Heart right ventricle (tissue), 16 donors: ENCODE measurements at places on chromosomes 2 and 18. TPM values are rescaled to one million over a fixed set of nuclear protein-coding genes. Genes with fewer than 3 reads are reported as not detected.

GRCh38 chr2:102014041-102014345, 22.2 kb downstream of the IL1R2 start:
- no peak for DNase-seq

GAREM1 gene
- 4.3 TPM for polyA plus RNA-seq

CRYGD gene
- polyA plus RNA-seq, result not detected

GRCh38 chr2:235416858-235417499, 76.9 kb upstream of the AGAP1 start:
- DNase-seq, result no peak

LHCGR gene
- 0.37 TPM for polyA plus RNA-seq

GRCh38 chr18:57081899-57082298, 65.0 kb upstream of the BOD1L2 start:
- DNase-seq, result no peak

- DNase-seq, result no peak
Measured at GRCh38 chr18:25181581-25181980, 170.4 kb downstream of the ZNF521 start.

DNA sequence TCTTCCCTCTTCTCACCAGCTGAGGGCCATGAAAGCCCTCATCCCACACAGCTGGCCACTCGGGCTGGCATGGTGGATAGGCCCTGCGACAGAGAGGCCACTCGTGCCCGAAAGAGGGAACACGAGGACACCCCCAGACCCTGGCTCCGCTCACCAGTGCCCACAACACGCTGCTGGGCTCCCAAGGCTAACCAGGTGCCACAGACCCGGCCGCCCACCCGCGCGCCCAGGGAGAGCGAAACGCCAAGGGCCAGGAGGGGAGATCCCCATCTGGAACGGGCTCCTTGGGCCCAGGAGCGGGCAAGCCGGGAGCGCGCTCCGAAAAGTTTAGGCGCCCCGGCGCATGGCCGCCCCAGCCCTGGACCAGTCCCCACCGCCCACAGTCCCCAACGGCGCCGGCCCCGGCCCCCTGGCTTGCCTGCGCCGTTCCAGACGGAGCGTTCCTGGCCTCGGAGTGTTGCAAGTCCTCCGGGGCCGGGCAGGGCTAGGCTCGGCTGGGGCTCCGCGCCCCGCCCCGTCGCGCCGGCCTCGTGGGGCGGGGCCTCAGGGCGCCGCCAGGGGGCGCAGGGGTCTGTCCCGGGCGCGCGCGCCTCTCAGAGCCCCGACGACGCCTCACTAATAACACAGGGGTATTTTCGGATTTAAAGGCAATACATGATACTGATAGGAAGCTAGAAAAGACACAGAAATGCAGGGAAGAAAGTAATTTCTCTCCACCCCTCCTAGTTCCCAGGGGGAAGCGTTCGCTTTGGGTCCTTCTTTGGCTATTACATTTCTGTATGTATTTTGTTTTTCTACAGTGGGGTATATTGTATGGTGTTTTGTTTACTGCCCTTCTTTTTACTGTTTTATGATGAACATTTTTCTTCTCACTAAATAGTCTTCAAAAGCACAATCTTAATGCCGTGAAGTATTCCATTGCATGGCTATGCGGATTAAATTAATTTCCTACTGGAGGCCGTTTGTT, at the start of gene TMBIM1:
TSS of gene TMBIM1 (minus strand) at position 456 of the 967 bp plus-strand sequence. CDS start 10,362 bp downstream, outside the sequence.
- DNase-seq, result peak; percentile 85

DNA sequence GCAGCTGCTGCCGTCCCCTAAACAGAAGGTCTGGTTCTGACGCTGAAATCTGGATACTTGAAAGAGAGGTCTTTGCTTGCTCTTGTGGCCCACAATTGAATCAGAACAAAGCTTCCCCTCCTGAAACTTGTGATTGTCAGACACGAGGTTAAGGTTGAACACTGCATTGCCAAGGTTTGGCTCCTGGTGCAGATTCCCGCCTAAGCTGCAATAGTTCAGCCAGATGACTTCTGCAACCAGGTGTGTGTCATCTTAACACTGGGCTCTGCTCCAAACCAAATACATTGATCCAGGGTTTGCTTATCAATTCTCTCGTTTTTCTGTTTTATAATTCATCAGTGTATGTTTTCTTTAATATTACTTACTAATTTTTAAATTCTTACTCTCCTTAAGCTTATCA, 14.6 kb downstream of the GKN1 start:
- DNase-seq, result no peak

- DNase-seq, result no peak
Measured at GRCh38 chr18:32114293-32114942, 22.7 kb downstream of the RNF138 start.

ITGB6 gene
- polyA plus RNA-seq, result 0.73 TPM

GRCh38 chr18:52484977-52485376, 145.0 kb downstream of the DCC start:
- no peak for DNase-seq

DNA sequence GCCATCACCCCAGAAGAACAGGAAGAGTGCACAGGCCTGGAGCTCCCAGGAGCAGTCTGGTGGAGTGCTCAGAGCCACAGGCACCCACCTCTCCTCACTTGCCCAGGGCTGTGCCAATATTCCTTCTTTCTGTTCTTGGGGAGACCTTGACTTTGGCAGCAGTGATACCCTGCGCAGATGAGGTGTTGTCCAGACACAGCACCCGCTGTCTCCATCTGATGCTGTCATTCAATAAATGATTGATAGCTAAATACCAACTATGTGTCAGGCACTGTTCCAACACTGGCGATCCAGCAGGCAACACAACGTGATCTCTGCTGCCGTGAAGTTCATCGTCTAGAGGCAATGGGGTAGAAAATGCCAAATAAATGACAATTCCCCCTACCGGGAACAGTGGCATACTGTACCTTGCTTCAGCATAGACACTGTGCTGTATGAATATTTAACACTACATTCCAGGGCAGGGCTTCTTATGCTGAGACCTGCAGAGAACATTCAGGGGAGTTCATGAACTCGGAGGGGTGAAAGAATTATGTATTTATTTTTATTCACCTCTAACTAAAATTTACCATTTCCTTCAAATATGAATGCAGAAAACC, 320.5 kb upstream of the NCKAP5 start:
- DNase-seq, result no peak

CD226 gene
- 0.22 TPM for polyA plus RNA-seq

SKA1 gene
- 0.29 TPM for polyA plus RNA-seq

DNA sequence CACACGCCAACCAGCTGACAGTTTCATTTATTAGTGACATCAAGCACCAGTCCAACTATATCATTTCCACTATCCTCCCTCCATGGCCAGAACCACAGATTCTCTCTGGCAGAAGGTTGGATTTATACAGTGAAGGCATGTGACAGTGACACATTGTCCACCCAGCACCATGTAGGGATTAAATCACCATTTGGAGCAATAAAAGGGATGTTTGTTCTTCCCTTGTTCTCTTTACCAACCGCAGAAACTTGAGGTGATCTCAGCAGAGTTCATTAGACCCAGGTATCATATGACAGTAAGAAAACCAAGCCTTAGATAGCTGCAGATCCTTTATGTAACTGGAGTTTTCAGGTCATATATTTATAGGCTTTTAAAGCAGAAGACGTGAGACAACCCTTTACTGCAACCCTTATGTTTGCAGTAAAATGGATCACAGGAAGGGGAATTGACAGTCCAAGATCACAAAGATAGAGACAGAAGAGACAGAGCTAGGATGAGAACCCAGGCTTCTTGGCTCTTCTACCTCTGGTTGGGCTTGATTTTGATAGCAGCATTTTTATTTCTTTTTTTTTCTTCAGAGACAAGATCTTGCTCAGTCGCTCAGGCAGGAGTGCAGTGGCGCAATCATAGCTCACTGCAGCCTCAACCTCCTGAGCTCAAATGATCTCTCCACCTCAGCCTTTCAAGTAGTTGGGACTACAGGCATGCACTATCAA, 80.1 kb downstream of the XDH start:
- DNase-seq, result no peak

DNA sequence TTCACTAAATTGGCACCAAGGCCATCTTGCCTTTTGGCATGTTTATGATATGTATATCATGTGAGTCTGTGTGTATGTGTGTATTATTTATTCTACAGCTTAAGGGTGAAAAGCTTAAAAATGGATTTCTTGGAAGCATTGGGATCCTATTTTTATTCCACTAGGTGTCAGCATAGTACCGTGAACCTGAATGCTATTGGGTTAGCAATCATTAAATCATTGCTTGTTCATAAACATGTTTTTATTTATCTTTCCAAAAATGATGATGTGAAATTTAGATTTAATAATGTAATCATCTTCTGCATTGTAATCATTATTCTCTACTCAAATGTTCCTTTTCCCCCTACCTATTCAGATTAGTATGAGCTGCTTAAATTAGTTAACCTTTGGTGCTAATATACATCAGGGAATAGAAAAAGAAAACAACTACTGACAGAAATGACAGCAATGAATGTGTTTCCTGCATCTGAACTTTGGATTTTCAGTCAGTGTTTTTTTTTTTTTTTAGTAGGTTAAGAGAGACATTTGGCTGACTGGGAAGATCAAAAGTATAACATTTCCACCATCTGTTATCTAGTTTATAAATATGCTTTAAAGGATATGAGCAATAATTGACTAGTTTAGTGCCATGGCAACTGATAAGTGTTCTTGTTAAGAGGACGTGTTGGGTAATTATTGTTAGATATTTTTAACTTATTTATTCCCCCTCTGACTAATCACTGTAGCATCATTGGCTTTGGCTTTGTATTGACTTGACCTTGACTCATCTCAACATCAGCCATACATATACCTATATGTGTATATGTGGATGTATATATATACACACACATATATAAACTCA, 14.1 kb upstream of the ZSWIM2 start:
- no peak for DNase-seq

EEF1B2 gene
- 205 TPM for polyA plus RNA-seq

GRCh38 chr18:68713131-68713530, 1.8 kb downstream of the TMX3 start:
- no peak for DNase-seq

GRCh38 chr2:54641988-54642387, 81.5 kb upstream of the EML6 start:
- DNase-seq, result peak; percentile 72

IL36B gene
- not detected for polyA plus RNA-seq

DNA sequence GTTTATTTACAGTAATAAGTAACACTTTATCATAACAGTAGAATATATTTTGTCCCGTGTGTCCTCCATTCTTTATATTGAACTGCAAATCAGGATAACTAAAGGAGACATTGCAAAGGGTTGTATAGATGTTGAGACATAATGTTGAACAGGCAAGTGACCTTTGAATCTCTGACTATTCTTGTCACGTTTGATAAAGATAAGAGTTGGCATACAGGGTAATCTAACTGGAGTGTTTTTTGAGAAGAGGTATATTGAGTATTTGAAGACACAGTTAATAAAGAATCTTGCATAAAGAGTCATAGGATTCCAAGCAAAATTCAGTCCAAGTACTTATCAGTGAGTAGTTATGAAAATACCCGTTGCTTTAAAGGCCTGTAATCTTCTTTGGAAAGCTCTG, 21.7 kb downstream of the CCDC195 start:
- no peak for DNase-seq

GRCh38 chr2:148887350-148888002, 12.4 kb downstream of the KIF5C start:
- DNase-seq, result no peak

CHPF gene
- 221 TPM for polyA plus RNA-seq

SRSF7 gene
- 74.7 TPM for polyA plus RNA-seq

DNA sequence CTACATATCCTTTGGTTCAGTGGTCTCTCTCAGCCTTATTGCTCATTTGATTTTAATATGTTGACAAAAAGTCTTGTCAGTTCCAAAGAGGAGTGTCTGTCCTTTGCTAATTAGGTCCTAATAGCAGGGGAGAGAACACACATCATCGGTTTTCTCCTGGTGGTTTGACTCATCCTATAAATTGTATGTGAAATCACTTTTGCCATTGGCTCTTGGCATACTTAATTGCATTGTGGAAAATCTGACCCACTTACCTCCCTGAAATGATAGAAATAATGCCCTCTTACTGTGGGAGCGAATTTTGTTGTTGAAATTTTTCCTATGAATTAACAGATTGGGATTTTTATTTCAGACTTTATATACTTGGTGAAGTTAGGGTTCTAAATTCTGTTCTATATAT, 58.3 kb downstream of the MTCL1 start:
- DNase-seq, result no peak

DNA sequence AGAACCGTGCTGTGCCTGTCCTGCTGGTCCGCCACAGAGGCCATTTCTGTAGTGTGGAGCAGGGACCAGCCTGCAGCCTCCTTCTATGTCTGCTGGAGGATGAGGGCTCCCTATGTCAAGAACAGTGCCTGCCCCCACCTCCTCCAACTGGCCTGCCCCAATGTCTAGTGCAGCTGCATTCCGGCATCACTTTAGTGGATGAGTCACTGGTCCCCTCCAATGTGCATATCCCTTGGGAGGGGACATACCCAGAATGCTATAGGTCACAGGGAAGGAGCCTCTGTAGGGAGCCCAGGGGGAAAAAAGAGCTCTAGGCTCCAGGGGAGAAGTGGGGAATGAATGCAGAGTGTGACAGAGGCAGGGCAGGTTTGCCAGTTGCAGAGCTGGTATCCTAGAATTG, 219.6 kb downstream of the CELF4 start:
- no peak for DNase-seq

DNA sequence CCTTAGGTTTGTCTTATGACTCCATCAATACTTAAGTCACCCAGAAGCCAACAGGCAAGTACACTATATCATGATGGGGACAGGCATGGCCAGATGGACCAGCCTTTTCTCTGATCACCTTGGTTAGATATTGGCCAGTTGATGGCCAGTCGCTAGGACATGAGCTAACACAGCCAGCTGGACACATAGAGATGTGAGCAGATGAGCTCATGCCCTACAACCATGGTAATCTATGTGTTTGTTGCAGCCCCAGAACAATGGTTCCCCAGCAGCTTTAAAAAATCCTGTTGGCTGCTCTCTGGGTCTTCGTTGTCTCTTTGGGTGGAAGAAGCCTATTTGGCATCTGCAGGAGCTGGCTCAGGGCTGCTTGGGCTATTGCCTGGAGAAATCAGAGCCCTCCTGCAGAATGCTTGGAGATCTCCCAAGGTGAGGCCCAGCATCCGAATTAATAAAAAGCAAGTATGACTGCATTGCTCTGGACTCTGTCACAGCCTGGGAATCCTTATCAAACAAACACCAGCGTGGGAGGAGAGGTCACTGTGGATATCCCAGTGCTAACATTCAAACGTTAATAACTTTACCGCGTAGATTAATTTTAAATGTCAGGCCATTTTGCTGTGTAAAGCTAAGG, 62.3 kb upstream of the KLHL29 start:
- no peak for DNase-seq

DNA sequence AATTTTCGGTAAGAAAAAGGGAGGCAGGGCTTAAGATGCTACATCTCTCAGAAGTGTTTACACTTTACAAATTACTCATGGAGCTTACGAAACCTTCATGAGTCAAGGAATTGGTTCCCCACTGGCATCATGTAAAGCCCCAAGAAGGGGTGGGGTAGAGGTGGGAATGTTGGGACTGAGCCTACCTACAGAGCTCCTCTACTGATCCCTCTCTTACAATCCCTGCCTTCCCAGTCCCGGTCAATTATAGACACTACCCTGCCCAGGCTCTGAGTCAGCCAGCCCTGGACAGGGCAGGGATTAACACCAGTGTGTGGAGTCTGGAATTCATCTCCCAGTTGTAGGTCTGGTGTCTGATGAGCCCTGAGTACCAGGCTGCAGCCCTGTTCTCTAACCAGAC, 248.9 kb downstream of the PAX3 start:
- DNase-seq, result no peak

HIBCH gene
- 12.0 TPM for polyA plus RNA-seq
